ENCODE measurements at places on chromosomes 7 and 10. TPM values are rescaled to one million over a fixed set of nuclear protein-coding genes. Genes with fewer than 3 reads are reported as not detected.

DNA sequence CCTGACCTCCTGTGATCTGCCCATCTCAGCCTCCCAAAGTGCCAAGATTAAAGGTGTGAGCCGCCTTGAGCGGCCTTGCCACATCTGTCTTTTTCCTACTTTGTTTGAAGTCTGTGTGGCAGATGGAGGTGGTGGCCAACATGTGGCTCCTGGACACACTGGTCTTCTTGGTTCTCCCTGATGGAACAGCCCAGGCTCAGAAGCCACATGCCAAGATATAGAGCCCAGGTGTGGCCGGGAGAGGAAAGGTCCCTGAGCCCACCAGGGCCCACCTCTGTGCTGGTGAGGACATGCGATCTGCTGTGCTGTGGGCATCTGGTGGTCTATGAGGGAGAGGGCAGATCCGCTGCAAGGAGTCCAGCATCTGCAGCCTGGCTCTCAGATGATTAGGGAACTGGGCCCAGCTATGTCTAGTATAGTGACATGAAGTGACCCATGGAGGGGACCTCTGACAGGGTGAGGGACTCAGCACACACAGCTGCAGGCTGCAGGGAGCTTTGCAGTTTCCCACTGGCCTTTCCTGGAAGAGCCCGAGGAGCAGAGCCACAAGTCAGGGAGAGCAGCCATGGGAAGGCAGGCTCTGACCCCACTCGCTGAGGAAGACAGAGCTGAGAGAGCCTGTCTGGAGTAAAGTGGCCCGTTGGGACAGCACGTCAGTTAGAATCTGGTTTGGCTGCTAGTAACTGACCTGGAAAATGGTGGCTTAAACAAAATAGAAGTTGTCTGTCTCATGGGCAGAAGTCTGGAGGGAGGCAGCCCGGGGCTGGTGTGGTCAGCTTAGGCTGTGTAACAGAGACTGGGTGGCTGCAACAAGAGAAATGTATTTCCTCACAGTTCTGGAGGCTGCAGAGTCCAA lies 25.9 kb downstream of the ADCY1 start:
- DNase-seq: no peak

GRCh38 chr7:131436384-131436783 lies 108.7 kb downstream of the MKLN1 start:
- no peak for DNase-seq

DNA sequence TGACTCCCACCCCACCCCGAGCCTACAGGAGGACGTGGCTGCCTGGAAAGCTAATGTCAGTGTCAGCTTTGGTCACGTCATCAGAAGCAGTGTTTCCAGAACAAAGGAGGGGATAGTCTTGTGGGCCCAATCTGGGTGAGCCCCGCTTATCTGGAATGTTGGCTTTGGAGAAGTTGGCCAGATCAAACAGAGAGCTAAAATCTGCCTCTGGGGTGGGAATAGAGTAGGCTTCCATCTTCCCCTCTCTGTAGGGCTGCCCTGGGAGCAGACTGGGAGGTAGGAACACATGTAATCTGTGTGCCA lies 32.5 kb downstream of the SRRM3 start:
- no peak for DNase-seq

CYP26C1 gene
- 0.05 TPM for polyA plus RNA-seq

DNA sequence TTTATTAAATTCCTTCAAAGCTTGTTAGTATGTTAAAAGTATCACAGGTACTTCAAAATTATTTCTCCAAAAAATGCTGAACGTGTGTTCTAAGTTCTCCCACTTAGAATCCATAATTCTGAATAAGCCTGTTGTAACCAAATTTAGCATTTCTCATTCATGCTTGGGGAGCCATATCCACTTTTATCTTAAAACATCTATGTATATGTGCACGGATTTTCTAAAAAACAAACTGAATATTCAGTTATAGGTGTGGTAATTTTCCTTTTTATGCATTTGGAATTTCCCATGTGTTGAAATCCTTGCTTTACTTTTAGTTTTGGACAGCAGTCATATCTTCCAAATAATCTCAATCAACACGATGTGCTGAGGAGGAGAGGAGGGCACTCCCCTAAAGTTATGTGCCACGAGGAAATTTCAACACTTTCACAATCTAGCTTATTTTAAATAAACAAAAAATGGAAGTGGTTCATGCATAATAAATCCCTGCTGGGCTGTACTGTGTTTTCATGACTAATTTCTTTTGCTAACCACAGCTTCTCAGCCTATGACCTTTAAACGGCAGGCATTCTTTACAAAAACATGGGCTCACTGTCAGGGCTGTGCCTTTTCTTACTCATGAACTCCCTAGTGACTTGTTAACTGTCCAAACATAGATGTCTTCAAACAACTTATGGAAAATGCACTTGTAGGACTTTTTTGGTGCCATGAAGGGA lies 380.3 kb upstream of the SEMA3C start:
- no peak for DNase-seq

DNA sequence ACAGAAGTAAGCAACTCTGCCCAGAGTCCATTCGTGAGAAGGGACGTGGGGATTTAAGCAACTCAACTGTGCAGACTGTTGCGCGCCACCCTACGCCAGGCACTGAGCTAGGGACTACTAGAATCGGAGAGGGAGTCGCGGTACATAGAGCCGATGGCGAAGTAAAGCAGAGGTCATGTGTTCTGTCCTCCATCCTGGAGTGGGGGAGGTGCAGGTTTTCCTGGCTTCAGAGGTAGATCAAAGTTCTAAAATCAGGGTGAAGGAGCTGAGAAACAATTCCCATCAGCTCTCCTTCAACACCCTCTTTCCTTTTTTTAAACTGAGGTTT lies 23.2 kb downstream of the SLC35G1 start:
- DNase-seq: no peak

- DNase-seq: no peak
Observed at GRCh38 chr10:30056767-30057355, 2.5 kb downstream of the JCAD start.
